ENCODE measurements at places on chromosomes 3 and 15.

- DNase-seq = no peak
These were observed 7.2 kb downstream of the PLD1 start for GRCh38 chr3:171803044-171803443.

GRCh38 chr15:25989327-25989726, 126.2 kb upstream of the ATP10A start:
- DNase-seq = no peak

DNA sequence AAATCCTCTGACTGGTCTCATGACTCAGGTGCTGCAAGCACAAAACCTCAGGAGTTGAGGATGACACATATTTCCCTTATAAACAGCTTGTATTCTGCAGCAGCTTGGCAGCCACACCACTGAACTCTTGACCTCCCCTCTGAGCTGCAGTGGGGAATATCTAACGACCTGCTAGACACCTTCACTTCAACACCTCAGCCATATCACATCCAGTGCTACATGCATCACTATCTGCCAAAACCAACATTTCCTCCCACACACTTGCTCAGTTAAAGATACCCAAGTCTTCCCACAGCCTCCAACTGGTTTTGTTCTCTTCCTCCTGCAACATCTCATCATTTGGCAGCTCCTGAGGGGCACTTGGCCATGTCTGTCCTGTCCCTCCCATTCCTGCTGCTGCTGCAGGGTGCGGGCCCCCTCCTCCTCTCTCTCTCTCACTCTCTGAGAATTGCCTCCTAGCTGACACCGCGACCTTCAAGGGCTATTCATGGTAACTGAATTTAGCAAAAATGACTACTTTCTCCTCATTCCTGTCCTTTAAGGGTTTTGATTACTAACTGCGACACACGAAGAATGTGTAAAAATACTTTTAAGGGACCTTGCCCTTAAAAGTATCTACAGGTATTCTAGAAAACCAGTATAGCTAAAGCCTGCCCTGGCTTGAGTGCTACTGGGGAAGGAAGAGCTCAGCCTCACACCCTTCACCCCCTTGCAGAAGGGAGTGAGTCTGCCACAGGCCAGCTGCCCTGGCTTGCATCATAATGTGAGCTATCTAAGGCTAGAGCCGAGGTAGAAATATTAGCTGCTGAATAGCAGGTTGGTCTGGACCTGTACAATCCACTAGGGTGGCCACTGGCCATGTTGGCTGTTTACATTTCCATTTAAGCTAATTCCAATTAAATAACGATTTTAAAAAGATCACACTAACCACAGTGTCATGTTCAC, 5.0 kb upstream of the CCR9 start:
- no peak for DNase-seq

DNA sequence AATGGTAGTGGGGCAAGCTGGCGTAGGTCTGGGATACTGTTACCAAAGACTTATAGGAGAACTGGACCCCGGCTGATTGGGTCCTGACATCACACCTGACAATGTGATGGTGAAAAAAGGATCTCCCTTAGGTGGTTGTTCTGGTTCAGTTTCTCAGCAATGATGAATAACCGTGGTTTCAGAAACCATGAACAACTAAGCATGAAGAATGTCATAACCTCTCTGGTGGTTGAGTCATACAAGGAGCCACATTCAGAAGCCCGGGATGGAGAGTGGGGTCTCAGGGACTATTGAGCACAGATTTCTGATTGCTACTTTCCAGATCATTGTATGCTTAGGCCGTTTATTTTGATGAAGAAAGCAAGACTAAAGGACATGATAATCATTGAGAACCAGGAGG, 17.4 kb downstream of the GPR160 start:
- DNase-seq = no peak

DNA sequence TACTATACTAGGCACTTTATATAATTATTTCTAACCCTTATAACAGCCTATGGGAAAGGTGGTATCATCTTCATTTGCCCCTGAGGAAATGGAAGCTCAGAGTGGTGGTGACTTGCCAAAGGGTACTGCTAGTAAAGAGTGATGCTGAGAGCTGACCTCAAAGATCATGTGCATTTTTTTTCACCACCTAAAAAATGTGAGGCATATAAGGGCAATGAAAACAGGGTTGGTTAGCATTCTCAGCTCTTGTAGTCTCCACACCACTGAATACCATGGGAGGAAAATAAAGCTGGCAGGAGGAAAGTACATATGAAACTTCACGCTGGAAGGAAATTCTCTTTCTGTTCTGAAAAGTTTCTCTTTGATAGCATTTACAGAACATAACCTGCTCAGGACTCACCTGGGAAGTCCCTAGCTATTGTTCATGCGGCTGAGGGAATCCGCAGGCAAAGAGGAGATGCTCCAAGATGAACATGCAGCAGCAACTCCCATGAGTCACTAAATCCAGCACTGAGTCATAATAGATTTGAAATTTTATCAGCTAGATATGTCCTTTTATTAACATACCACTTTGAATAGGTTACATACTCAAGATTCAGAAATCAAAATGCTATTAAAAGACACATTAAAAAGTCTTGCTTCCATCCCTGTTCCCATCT, 17.3 kb downstream of the FAIM start:
- DNase-seq = no peak

- no peak for DNase-seq
These were observed 19.0 kb upstream of the CCR2 start for GRCh38 chr3:46334741-46335478.

DNA sequence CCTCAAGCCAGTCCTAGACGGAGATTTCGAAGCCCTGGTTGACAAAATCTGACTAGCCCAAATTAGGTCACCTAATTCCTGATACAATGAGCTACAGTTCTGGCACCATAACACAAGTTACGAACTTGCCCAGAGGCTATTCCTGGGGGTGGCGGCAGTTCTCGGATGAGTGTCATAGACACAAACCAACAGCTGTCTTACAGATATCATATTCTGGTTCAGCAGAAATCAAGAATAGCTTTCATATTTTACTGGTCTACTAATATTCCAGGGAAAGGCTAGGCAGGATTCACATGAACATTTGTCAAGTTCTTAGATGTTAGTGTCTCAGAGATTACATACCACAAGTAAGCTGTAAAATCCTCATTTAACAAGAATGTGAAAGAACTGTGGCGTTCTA, 8.8 kb downstream of the ANAPC13 start:
- DNase-seq = no peak

- DNase-seq = no peak
These were observed 36.4 kb upstream of the MYZAP start for GRCh38 chr15:57555270-57555669.

DNA sequence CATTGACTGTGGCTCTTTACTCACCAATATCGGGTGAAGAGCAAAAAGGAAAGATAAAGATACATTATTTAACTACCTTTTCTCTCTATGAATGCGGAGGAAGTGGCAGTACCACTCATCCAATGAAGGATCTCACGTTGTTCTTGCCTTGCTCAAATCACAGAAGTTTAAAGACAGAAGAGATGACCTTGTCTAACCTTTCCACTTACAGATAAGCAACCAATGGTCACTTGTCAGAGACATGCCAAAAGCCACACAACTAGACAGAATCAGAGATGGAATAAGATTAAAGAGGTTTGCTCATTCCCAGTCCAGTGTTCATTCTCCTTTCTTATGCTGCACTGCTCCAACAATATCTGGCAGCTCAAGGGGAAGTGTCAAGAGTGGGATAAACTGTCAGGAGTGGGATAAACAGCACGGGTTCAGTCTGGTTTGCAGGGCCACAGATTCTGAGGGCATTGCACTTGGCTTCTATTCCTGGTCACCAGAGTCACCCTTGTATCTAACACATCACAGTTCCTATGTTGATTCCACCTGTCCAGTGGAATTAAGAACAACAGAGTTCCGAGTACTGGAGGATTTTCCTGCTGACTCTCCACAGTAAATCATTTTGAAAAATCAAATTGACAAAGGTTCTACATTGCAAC, 6.7 kb downstream of the VPS13C start:
- no peak for DNase-seq

DNA sequence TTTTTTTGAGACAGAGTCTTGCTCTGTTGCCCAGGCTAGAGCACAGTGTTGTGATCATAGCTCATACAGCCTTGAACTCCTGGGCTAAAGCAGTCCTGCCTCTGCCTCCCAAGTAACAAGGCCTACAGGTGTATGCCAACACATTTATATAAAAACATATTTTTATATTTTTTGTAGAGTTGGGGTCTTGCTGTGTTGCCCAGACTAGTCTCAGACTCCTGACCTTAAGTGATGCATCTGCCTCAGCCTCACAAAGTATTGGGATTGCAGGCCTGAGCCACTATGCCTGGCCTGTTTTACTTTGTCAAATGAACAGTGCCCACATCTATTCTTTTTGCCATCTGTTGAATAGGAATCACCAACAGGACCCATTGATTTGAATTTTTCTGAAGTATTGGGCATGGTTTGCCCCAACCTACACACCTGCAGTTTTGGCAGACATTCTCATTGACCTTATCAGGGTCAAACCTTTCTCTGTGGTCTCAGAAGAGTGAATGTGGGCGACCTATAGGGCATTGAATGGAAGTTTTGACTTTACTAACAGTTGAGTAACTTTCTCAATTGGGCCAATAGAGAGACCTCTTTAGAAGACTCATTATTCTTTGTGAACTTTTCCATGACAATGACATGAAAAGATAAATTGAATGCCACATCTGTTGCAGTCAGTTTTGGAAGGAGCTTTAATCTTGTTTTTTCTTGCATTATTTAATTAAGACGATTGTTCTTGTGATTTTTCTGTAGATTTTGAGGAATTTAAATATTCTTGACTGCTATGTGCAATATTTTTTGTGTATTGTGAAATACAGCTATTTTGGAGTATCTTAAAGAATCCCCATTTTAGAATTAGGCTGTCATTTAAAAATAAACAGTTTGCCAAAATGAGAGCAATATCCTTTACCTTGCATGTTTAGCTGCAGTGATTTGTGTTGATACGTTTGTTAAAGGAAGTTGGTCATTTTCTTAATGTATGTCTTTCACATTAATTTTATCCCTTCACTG, 2.7 kb downstream of the IREB2 start:
- DNase-seq = no peak

DNA sequence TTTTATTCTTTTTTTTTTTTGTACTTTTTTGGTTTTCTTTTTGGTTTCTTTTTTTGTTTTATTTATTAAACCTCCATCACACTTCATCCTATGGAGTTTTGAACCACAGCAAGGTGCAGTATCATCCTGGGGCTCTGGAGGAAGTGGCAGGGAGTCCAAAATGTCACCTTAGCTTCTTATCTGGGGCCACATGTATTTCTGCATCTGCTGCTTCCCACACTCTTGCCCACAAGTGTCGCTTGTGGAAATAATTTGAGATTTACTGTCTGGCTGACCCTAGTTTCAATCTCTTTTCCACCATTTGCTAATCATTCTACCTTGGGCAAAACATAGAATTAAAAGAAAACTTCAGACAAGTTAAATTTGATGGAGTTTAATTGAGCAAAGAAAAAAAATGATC, 6.4 kb downstream of the OPA1 start:
- DNase-seq = no peak

GRCh38 chr3:169769287-169770181, at the start of gene ACTRT3:
TSS of gene ACTRT3 (minus strand) at chr3:169769561. CDS start at chr3:169769520, 41 bp downstream.
- DNase-seq = peak; percentile 80

GRCh38 chr3:187983484-187984124, 170.4 kb upstream of the LPP start:
- no peak for DNase-seq

- no peak for DNase-seq
These were observed 17.0 kb downstream of the ILDR1 start for GRCh38 chr3:122004991-122005565.

DNA sequence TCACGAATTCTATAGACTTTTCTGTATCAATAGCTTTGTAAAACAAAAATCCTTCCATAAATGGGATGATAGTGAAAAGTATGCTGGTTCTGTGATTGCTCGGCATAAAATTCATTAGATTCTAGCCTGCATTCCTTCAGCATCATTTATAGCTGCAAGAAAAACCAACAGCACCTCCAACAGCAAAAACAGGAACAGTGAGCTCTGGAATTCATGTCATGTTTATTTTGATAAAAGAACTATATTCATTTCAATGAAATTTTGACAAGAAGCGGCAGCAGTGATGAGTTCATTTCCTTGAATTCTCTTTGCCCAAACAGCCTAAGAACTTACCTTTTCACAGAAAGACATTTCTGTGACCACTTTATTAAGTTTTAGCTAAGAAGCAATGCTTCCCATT, 515.2 kb upstream of the CCDC54 start:
- DNase-seq = no peak

GRCh38 chr15:68578980-68579935, at the start of gene CORO2B:
TSS of gene CORO2B (plus strand) at chr15:68578993. CDS start at chr15:68579263, 270 bp downstream.
- DNase-seq = no peak

- DNase-seq = no peak
These were observed 217.8 kb downstream of the SHQ1 start for GRCh38 chr3:72630327-72630968.

- DNase-seq = no peak
These were observed 24.0 kb upstream of the DGKG start for GRCh38 chr3:186385856-186386602.

GRCh38 chr3:30586806-30587486, 19.5 kb upstream of the TGFBR2 start:
- DNase-seq = no peak
